ENCODE measurements at places on chromosomes 7 and 10.

GRCh38 chr10:7541137-7542087, 125.4 kb downstream of the ITIH5 start:
- no peak for DNase-seq

DNA sequence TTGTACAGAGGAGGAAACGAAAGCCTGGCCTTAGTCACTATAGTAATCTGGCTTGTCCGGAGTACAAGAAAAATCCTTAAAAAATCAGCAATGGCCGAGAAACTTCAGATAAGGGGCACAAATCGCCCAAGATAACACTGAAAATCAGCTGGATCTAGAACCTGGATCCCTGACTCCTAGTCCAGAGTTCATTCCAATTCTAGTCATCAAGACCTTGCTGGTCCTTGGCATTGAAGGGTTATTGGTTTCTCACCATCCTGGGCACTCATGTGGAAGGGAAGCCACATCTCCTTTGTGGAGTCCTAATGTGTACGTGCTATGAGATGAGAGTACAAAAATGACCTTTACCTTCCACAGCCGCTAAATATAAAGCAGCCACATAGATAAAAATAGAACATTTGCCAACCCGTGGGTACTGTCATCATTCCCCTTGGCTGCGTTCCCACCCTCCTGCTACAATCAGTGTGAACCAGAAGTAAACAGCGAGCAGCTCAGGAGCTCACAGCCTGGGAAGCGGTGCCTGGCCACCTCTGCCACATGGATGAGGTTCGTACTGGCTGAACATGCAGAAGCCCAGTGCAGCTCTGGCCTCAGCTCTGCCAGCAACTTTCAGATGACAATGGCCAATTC, 116.0 kb upstream of the PDLIM1 start:
- no peak for DNase-seq

DNA sequence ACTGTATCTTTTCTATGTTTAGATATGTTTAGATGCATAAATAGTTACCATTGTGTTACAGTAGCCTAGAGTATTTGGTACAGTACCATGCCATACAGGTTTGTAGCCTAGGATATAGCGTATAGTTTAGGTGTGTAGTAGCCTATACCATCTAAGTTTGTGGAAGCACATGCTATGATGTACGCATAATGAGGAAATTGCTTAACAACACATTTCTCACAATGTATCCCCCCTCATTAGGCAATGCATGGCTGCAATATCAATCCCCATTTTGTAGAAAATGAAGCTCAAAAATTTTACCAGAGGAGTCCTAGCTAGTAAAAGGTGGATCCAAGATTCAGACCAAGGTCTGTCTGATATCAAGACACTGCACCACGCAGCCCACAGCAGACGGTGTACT, 376.4 kb upstream of the NFE2L3 start:
- no peak for DNase-seq

GRCh38 chr7:141715794-141716689, 7.9 kb downstream of the WEE2 start:
- DNase-seq, result no peak

DNA sequence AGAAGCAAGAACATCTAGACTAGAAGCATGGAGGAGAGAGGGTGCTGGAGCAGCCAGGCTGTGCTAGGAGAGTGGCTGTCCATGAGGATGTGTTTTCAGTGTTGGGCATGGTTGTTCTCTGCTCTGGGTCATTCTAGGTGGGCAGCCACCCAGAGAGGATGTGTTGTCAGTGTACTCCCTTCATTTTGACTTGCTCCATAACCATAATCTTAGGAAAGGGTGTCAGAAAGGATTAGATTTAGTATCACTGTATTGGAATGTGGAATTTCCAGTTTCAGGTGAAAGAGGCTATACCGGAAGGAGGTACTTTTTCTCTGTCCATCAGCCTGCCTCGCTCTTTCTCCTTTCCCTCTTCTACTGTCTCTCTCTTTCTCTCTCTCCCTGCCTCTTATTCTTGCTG, 474.5 kb upstream of the PODXL start:
- no peak for DNase-seq

- DNase-seq, result no peak
Measured at GRCh38 chr7:17184805-17185689, 113.4 kb upstream of the AHR start.

DNA sequence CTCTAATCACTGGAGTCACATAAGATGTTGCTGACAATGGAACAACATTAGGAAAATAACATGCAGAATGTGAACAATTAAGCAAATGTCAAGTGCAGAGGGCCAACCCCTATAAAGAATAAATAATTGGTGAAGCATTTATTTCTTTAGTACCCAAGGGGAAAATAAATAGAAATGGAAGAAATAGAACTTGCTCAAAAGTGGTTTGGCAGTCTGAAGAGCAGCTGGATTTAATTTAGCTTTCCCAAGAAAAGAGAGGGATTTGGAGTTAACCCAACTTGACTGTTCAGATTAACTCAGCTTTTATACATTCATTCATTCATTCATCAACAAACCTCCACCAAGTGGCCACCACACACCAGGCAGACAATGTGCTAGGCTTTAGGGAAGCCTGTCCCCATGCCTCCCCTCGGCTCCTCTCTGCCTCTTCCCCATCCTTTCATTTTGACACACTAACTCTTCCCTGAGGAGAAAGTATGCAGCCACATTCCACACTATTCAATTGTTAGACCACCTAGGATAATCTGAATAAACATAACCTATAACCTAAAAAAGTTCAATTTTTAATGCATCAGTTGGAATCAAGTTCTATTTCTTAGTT, 295.5 kb downstream of the AHR start:
- no peak for DNase-seq

DNA sequence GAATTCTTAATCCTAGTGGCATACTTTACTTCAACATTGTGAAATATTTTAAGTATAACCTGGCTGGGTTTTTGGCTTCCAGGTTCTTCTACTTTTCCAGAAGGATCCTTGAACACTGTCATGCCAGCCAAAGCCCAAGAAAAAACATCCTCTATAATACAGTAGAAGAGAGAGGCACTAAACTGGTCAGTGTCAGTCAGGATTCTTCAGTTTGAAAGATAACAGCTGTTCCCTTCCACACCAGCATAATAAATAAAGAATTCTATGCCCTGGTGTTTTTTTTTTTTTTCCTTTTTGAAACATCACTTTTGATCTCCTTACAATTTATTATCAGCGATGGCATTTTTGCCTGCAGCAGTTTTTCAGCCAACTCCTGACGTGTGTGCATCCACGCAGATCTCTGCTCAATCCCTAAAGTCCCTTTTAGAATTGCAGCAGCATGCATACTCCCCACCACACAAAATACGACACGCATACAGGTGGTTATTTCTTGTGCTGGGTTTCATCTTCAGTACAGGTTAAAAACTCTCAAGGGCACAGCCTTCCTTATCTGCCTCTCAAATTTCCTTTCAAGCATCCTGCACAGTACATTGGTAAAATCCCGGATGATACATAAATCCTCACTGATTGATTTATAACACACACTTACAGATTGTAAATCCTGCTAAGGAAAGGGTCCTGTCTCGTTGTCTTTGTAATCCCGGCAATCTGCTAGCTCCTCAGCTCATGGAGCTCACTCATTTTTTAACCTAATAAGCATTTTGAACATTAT, 100.2 kb downstream of the TPK1 start:
- no peak for DNase-seq

DNA sequence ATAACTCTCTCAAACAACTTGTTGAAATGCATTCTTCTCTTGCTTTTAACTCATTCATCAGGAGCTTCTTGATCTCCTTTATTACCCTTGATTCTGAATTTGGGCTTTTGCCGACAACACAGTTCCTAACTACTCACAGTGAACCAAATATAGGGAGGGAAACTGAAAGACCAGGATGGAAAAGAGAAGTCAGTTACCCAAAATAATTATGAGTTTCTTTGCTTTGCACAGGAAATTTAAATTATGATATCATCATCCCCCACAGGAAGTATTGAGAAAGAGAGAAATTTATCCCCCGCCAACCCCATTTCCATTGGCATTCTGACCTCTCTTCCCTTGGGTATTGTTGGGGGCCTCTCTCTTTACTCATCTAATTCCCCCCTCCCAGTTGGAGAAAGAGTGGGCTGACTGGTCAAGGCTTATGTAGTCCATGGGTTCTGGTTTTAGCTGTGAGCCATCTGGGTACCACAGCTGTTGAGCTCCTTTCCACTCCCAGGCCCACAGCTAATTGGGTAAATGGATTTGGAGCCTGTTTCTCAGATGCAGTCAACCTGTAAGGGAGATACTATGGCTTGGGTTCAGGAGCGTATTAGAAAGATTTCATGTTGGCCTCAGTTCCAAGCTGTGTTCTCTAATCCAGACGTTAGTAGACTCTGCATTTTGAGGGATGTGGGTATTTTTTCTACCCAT, 109.0 kb downstream of the FZD1 start:
- DNase-seq, result no peak

GRCh38 chr10:70404036-70404786, at the start of gene EIF4EBP2:
TSS of gene EIF4EBP2 (plus strand) at chr10:70404145. CDS start at chr10:70404402, 257 bp downstream.
- DNase-seq, result peak; percentile 94

GRCh38 chr7:138954545-138955475, 26.4 kb downstream of the KIAA1549 start:
- DNase-seq, result no peak

DNA sequence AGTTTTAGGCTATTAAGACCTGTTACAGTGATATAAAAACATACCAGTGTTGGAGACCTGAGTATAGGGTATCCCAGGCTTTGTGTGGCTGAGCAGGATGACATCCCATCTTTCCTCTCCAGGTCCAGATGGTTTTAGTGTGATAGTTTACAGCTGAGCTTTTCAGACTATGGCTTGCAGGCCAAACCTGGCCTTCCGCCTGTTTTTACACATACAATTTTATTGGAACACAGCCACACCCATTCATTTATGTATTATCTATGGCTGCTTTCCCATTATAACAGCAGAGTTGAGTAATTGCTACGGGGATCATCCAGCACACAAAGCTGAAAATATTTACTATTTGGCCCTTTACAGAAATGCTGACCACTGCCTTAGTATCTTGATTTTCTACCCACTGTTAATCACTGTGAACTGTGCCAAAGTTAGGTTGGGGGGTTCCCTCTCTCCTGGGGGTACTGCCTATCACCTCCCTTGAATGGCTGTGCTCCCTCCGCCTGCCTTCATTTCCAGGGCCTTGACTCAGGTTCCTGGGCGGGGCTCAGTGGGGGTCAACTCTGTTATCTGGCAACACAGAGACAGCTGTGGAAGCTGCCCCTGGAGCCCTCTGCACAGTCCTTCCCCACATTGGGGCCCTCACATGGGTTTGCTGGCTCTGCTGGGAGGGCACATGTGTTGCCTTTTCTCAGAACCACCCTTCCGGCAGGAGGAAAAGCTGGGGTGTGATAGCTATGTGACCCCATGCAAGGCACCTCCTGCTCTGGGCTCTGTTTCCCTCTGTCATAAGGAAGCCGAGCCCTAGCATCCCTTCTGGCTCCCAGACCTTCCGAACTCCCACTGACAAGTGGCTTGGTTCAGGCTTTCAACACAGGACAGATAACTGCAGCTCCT, 40.3 kb upstream of the SH2D4B start:
- DNase-seq, result no peak

- no peak for DNase-seq
Measured at GRCh38 chr10:32953277-32953927, 4.6 kb downstream of the ITGB1 start.

DNA sequence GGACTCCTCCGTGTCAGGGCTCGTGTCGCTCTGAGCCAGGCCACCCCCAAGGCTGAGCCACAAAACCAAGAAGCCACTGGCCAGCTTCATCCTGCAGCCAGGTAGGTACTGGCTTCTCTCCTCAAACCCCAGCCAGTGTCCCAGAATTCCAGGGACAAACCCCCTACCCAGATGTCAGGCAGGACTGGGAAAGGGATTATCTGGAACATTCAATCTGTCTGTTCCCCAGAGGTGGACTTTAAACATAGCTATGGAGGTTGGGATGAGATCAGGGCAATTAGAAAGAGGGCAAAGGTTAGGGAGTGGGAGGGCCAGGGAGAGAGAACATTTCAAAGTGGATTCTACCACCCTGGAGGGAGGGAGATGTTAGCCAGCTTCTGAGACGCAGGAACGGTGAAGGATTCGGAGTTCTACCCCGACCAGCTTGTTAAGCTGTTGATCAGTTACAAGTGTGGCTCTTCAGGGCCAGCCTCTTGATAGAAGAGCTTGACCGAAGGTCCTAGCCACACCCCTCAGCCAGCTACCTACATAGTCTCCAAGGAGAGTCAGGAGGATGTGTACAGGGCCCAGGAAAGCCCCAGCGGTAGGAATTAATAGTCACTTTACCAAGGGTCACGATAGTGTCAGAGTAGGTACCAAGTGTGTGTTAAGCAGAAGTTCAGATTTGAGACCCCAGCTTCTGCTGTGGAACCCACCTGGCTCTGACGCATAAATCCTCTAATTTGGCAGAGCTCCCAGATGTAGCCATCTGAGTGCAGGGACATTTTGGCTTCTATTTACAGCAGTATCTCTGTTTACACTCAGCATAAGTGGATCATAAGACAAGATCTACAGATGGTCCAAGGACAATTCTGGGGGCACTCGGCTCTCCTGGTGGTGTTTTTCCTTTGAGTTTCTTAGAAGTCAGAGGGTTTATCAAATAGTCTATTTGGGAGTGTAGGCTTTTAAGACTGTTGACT, at the start of gene PLA2G12B:
Gene PLA2G12B, minus strand, starts transcription at position 211 of the 959 bp plus-strand sequence. Its CDS starts 121 bp downstream, at position 90.
- DNase-seq, result no peak

DNA sequence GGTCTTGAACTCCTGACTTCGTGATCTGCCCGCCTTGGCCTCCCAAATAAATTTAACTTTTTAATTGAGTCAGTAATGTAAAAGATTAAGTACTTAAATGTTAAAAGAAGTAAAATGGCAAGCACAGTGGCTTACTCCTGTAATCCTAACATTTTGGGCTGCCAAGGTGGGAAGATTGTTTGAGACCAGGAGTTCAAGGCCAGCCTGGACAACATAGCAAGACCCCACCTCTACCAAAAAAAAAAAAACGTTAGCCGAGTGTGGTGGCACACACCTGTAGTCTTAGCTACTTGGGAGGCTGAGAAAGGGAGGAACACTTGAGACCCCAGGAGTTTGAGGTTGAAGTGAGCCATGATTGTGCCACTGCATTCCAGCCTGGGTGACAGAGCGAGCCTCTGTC, 26.1 kb downstream of the PHTF2 start:
- DNase-seq, result no peak

GRCh38 chr7:93375603-93376002, 143.4 kb downstream of the VPS50 start:
- DNase-seq, result no peak

GRCh38 chr7:94295850-94296249, 98.8 kb upstream of the COL1A2 start:
- no peak for DNase-seq

GRCh38 chr7:83852136-83852535, 203.2 kb upstream of the SEMA3E start:
- no peak for DNase-seq
